Chondrocyte (in vitro differentiated cells): ENCODE measurements at places on chromosomes 13 and 19. TPM values are rescaled to one million over a fixed set of nuclear protein-coding genes. Genes with fewer than 3 reads are reported as not detected.

C1QTNF9B gene
- not detected in 3 replicates for total RNA-seq

LRP3 gene
- total RNA-seq: 31.2 to 36.4 TPM (median 33.2 TPM) in 3 replicates

SELENOV gene
- total RNA-seq: not detected in 3 replicates

ADGRE3 gene
- not detected in 3 replicates for total RNA-seq

ANKRD24 gene
- total RNA-seq: 0.47 to 1.3 TPM (median 0.92 TPM) in 3 replicates
